NCI-H2029 treated with DMSO at 0.1 percent for 48 hours (cell line): ENCODE measurements at places on chromosomes 13 and 19.
A peak's percentile ranks its signal among the peaks of the same experiment; 100 is the strongest.

DNA sequence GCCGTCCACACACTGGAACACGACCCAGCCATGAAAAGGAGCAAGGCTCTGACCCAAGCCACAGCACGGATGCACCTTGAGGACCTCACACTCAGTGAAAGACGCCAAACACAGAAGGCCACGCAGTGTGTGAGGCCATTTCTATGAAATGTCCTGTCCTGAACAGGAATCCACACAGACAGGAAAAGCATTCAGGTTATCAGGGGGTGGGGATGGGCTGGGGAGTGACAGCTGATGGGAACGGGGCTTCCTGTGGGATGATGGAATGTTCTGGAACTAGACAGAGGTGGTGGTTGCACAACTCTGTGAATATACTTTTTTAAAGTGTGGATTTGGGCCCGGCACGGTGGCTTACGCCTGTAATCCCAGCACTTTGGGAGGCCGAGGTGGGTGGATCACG lies 30.6 kb downstream of the GPX4 start:
- no peak for DNase-seq

DNA sequence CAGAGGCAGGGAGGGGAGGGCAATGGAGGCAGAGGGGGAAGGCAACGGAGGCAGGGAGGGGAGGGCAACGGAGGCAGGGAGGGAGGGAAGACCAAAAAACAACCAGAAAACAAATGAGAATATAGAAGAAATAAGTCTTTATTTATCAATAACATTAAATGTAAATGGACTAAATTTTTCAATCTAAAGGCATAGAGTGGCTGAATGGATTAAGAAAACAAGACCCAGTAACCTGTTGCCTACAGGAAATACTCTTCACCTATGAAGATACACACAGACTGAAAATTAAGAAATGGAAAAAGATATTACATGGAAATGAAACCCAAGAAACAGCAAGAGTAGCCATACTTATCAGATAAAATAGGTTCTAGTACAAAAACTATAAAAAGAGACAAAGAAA lies 536.3 kb downstream of the TBC1D4 start:
- no peak for DNase-seq

DNA sequence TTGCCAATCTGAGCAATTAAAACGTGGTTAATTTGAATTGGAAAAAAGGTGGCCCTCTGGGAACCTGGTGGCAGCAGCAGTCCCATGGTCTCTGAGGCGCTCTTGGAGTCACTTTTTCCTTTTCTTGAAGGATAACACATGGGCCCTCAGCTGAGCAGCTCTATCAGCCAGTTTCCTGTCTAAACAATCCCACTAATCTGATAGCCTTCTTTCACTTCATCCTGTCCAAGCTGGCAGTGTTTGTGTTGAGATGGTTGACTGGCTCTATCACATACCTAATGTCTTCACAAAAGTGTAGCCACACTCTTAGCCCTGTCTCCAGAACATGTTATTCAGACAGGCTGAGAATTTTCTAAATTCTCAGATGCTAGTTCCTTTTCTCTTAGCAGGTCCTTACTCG lies 10.7 kb downstream of the MZT1 start:
- no peak for DNase-seq

DNA sequence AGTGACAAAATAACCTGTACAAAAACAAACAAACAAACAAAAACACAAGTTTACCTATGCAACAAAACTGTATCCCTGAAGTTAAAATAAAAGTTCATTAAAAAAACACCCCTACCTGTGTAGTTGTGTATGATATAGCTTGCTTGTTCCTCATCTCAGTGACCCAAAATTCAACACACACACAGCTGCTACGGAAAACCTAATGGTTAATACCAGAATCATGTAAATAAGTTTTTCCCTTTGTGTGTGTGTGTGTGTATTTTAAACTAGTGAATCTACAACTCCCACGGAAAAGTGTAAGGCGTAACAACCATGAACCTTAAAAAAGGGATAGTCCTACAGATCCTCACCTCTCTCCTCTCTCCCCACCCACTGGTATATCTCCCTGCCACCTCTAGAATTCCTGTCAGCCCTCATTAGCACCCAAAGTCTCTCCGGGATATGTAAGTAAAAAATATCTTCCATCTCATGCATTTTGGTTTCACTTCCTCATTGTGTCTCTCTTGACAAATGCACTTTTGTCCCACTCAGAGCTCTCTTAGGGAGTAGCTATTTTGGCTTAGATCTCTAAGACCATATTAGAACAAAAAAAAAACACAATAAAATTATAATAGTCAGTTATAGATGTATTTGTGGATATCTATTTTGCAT lies 2236.5 kb downstream of the PCDH9 start:
- DNase-seq, result no peak

GRCh38 chr13:40082639-40083038 lies 427.2 kb downstream of the COG6 start:
- no peak for DNase-seq

DNA sequence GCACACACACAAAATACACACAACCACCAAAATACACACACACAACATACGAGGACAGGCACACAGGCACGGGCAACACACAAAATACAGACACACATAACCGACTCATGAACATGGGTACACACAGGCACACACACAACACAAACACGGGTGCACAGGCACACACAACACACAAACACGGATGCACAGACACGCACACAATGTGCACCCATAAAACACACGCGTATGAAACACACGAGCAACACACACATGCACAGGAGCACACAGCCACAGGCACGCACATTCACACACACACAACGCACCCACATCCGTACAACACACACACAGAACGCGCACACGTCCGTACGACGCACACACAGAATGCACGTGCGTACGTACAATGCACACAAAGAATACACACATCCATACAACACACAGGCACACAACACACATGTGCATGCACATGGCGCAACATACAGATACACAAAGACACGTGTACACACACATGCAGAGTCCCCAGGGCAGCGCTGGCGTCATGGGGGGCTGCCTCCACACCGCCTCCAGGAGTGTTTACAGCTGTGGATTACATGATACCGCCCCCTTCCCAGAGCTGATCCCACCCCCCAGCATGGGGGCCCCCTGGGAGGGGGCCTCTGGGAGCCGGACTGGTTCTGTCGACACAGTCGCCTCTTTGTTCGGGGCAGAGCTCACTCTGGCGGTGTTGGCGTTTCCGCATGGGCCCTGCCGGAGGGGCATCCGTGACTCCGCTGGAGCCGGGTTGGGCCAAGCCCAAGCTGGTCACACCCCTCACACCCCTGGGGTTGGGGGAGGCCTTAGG lies 2.9 kb downstream of the SBNO2 start:
- DNase-seq, result no peak

- peak; percentile 34 for DNase-seq
Observed at GRCh38 chr19:5867201-5868136, 2.9 kb downstream of the FUT5 start.

GRCh38 chr19:49347835-49348234 lies 12.6 kb downstream of the CD37 start:
- no peak for DNase-seq

- DNase-seq, result no peak
Observed at GRCh38 chr13:105452895-105453294, 1082.6 kb downstream of the EFNB2 start.

DNA sequence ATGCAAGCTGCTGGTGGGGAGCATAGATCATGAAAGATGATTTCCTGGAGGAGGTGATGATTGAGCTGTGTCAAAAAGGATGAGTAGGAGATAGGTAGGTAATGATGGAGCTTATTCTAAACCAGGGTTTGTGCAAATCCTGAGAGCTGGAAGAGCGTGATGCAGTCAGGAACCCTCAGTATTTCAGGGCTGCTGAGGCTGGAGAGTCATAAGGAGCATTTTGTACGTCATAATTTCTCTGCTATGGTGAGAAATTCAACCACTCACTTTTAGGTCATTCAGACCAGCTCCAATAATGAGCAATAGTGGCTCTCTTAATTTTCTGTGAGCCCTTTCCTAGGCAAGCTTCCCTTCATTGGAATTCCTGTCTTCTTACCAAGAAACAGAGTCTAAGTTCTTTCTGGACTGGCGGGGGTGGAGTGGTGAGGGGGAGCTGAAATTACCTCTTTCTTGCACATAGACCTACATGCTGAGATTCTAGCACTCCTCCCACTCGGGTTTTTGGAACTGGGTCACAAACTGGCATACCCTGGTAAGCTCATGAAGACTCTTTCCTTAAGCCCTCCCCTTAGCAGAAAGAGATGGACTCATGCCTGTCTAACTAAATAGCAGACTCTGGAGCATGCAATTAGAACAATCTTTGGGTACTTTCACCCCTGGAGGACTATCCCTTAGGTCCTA lies 62.2 kb upstream of the MYCBP2 start:
- DNase-seq, result no peak

GRCh38 chr19:51735759-51736449 lies 12.1 kb upstream of the HAS1 start:
- DNase-seq, result no peak

- no peak for DNase-seq
Observed at GRCh38 chr13:24627090-24627714, 53.0 kb upstream of the ATP12A start.

DNA sequence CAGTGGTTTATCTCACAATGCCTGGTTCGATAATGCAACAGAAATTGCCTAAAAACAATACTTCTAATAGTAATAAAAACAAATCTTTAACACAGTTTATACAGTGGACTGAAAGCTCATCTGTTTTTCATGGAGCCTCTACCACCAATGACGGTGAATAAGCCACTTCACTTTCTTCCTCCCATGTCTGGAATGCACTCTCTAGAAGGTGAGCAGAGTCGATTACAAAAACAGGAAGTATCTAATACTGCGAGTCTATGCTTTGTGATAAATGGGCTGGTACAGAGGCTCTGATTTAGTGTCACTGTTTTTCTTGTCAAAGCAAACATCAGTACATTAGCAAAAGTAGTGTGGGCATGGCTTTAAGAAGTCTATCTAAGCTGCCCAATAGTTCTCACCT lies 1348.6 kb upstream of the SLC10A2 start:
- no peak for DNase-seq

GRCh38 chr13:111165241-111166010 lies 50.3 kb downstream of the ARHGEF7 start:
- no peak for DNase-seq

DNA sequence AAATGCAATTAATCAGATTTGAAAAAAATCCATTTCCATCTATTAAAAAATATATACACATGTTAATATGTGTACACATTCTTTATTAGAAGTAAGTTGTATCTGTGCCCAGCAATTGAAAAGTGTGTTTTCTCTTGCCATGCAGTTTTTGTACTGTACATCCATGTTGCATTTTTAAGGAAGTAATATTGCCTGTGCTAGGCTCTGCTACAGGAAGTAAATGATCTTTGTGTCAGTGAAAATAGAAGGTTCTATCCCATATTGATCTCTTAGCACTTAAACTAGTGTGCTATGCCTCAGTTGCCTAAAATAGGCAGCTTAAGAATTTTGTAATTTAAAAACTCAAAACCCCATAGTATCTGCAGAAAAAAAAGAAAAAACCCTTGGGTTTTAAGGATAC lies 122.5 kb downstream of the CDK8 start:
- DNase-seq, result no peak

DNA sequence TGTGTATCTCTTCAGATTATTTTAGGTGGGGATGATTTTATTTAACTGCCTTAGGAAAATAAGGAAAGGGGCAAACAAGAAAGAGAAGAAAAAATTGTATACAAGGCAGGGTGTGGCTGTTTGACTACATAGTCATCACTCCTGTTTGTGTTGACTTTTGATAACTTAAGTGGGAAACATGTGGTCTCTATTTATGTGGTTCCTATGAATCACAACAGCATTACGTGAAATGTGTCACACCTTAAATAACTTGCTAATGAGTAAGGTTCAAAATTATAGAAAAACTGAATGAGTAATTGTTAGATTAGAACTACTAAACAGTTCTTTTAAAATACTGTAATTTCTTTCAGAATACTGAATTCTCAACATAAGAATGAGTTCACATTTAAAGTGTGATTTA lies 69.3 kb downstream of the LMO7 start:
- DNase-seq, result no peak

GRCh38 chr19:17615889-17616685 lies 60.6 kb downstream of the COLGALT1 start:
- no peak for DNase-seq

DNA sequence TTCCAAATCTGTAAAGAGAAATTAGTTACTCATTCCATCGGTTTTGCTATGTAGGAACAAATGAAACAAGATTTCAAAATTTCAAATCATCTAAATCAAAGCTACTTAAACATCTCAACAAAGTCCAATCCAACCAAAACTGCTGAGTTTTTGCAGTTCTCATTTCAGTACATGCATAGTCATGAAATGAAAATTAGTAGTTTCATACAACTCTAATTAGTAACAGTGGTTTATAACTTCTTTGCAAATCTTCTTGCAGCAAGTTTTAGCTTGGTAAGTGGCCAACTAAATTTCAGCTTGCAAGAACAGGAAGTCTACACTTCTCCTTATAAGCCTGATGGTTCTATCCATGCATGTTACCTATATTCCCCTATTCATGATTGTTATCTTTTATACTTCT lies 75.6 kb downstream of the SPRY2 start:
- no peak for DNase-seq

DNA sequence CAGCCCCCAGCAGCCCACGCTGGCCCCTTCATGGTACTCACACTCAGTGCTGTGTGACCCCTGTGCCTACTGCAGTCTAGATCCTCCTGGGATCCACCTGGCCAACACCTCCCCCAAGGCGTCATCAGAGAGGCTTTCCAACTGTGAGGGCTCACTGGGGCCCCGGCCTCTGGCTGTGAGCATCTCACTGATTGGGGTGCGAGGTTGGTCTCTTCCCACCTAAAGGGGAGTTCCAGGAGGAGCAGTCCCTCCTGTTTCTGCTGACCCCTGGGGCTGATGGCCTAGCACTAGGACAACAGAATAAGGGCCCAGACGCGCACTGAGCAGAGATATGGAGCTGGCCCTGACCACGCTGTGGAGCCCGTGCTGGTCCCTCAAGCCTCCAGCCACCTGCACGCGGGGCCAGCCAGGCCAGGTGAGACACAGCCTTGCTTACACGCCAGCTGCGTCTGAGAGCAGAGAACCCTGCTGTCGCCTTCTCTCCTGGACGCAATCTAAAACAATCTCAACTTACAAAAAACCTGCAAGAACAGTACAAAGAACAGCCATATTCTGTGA lies 32.2 kb downstream of the ELL start:
- no peak for DNase-seq

DNA sequence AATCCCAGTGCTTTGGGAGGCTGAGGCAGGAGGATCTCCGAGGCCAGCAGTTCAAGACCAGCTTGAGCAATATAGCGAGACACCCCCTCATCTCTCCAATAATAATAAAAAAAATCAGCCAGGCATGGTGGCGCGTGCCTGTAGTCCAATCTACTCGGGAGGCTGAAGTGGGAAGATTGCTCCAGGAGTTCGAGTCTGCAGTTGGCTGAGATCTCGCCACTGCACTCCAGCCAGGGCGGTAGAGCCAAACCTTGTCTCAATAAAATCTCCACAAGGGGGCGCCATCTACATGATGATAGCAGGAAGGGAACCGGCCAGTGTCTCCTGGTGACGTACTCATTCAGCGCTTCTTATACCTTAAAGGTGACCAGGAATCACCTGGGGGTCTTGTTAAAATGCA lies 13.6 kb upstream of the C5AR1 start:
- peak; percentile 63 for DNase-seq

GRCh38 chr13:49840266-49840665 lies 47.8 kb upstream of the KPNA3 start:
- no peak for DNase-seq
